ENCODE measurements at places on chromosomes 11 and 22.

GRCh38 chr11:111652184-111652583 lies 49.9 kb downstream of the SIK2 start:
- DNase-seq, result no peak

DNA sequence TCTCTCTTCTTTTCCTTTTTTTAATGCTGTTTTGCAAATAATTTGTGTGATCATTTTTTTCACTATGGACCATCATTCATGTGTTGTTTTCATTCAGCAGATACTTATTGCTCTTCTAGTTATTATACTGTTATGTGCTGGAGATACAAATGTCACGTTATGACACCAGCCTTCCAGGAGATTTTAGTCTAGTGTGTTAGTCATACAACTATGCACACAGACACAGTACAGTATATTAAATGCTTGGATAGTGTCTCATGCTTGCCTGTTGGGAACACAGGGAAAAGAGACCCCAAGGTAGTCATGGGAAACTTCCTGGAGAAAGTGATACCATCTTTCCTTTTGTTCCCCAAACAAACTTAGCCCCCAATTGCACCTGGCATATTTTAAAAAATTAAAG lies 116.1 kb downstream of the UVRAG start:
- DNase-seq, result no peak

DNA sequence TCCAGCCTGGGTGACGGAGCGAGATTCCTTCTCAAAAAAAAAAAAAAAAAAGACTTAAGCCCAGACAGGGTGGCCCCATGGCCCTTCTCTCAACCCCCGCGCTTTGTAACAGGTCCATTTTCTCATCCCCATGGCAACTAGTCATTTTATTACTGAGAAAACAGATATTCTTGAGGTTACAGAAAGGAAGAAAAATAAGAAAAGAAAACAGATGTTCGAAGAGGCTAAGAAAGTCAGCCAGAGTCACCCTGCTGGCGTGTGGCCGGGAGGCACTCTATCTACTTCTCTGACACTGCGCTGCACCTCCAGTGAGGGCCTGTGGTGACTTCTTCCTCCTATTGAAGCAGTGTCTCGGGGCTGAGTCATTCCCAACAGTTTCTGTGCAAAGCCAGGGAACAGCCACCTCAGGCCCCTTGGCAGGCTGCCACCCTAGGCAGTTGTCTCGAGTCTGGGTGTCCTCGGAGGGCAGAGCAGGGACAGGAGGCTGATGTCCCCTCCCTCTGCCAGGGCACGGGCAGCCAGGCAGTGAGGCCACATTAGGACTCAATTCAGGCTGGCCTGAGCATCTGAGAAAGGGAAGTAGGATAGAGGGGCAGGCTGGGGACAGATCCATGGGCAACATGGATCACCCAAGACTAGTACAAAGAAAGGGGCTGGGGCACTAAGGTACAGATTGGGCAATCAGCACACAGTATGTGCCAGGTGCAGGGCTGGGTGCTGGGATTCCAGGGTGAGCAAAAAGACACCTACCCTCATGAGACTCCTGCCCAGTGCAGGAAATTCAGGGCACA lies 16.4 kb upstream of the SYVN1 start:
- no peak for DNase-seq

DNA sequence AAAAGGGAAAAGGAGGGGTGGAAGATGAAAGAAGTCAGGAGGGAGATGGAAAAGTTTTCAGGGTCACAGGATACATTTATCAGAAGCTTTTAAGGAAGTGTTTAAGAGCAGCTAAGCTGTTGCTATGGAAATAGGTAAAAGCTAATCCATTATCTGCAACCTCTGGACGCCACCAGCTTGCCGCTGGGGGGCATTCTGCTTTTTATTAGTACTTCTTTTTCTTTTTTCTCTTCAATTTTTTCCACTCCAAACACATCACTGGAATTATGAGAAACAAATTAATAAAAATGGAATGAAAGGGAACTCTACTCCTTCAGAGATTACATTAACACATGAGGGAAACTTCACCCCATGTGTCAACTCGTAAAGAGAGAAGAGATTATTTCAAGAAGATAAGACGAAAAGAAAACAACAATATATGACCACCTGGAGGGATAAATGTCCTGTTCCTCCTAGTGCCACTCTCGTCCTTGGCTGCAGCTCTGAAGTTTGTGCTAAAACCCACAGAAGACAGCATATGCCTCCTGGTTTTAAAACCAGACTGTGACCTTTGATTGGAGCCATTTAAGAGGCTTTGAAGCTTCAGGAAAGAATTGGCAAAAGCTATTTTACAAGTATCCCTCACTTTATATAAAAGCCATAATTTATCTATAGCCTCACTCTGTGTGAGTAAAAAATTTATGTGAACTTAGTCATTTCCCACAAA lies 972.8 kb downstream of the OPCML start:
- DNase-seq, result no peak

GRCh38 chr11:19792510-19792909 lies 79.9 kb downstream of the NAV2 start:
- DNase-seq, result no peak

DNA sequence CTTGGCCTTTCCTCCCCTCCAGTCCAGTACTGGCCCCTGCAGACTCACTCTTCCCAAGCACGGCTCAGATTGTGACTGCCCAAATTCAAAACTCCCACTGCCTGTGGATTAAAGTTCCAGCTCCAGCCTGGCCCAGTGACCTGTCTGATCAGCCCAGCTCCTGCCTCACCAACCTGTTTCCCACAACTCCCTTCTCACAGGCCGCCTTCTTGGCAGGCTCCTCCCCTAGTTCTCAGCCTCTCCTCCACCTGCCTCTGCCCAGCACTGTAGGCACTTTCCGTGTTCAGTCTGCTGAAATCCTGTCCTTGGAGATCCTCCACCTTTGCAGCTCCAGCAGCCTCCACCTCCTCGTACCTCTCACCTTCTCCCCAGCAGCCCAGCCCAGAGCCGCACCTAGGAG lies 68.6 kb downstream of the MICAL2 start:
- DNase-seq, result no peak

- no peak for DNase-seq
These were observed 11.0 kb downstream of the TNKS1BP1 start for GRCh38 chr11:57313788-57314135.

GRCh38 chr11:26044389-26044788 lies 287.5 kb upstream of the ANO3 start:
- no peak for DNase-seq

DNA sequence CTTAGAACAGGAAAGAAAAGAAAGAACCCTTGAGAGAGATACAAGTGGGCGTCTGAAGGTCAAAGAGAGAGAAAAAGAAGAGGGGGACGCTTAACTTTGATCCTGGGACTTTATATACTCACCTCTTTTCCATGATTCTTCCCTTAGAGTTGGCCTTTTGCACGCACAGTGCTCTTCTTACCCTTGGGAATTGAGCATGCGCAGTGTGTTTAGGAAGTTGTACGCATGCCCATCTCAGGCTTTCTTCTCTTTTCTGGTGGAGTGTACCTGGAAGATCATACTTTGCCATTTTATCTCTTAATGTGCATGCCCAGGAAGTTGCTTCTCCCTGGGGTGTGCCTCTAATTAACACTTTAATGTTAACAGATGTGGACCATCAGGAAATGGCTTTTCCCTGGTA lies 229.6 kb upstream of the ANO3 start:
- DNase-seq, result no peak

- DNase-seq, result no peak
These were observed 485.9 kb downstream of the JRKL start for GRCh38 chr11:96875712-96876111.

All from NCI-H1694 (cell line).